Left kidney (tissue), 8 donors: ENCODE measurements at places on chromosomes 4 and X. TPM values are rescaled to one million over a fixed set of nuclear protein-coding genes. Genes with fewer than 3 reads are reported as not detected.

- no peak for DNase-seq
Measured at GRCh38 chrX:119488749-119489148, 20.5 kb downstream of the SLC25A5 start.

DNA sequence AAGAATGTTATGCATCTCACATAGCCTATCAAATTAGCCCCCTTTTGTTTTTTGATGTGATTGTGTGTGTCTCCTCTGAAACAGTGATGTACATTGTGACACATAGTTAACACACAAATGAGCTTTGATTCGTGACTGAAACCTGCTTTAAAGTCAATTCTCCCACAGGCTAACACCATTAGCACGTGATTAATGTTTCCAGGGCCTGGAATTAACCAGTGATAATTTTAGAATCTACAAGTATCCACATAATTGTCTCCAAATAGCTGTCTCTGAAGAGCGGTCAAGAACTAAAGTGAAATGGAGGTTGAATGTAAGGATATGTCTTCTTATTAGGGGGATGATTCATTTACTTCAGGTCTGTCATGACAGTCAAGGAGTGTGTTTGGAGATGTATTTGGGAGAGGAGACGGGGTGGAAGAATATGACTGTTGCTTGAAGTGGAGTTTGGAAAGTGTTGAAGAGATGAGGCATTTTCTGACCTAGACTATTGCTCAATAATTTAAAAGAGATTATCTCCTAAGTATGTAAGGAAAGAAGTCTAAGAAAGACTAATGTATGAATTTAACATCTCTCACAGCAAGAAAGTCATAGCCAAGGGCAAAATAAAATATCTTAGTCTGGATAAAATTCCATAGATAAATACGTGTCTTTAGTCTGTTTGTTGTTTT lies 13.7 kb upstream of the RASGEF1B start:
- DNase-seq, result no peak

DNA sequence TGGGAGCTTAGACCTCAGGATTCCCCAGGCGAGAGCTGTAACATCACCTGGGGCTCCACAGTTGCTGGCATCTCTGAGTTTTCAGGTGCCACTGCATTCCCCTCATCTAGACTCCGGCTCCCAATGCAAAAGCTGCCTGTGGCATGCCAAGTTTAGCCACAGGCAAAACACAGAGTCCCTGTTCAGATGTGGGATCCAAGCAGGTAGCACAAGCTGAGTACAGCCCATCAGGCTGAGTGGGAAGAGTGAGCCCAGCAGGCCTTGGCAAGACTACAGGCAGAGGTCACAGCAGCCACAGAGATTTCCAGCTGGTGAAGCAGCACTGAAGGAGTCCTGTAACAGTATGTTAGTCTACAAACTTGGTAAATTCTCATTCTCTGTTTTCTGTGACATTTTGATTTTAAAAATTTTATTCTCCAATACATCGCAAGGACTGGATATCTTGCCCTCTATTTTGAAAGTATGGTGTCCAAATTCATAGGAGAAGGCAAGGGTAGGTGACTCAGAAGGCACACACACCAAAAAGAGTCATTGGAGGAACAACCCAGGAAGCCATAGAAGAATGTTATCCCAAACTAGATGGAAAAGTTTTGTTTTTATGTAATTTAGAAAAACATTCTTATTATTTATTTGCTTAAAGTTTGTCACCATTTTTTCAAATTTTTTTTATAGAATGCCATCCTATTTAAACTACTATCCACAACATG lies 13.6 kb upstream of the CXCL2 start:
- DNase-seq, result no peak

DNA sequence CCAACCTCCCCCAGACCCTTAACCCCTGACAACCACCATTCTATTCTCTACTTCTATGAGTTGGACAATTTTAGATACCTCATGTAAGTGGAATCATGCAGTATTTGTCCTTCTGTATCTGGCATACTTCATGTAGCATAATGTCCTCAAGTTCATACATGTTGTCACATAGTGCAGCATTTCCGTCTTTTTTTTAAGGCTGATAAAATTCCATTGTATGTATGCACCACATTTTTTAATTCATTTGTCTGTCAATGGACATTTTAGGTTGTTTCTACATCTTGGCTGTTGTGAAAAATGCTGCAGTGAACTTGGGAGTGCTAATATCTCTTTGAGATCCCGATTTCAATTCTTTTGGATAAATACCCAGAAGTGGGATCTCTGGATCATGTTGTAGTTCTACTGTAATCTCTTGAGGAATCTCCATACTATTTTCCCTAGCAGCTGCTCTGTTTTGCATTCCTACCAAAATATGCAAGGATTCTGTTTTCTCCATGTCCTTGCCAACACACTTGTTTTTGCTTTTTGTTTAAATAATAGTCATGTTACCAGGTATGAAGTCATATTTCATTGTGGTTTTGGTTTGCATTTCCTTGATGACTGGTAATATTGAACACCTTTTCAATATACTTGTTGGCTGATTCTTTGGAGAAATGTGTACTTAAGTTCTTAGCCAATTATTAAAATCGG lies 48.8 kb upstream of the ADAD1 start:
- no peak for DNase-seq

GRCh38 chrX:7570432-7571029 lies 272.4 kb upstream of the VCX start:
- DNase-seq, result no peak

DNA sequence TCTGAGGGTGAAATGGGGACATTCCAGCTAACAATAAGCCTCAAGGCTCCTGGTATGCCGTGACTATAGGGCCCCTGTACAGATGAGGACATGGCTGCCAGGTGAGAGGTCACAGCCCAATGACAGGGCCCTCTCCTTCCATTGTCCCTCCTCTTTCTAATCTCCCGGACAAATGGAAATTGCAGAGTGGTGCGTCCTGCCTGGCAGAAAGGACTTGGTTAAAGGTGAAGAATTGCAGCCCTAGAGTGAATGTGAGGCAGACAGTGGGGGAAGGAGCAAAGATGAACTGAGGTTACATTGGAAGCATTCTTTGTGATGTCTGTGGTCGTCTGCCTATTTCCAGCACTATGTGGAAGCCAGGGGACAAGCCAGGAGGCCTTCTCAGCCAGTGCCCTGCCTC lies 6.7 kb upstream of the UCP1 start:
- DNase-seq, result no peak

GRCh38 chr4:162170509-162170908 lies 6.7 kb upstream of the FSTL5 start:
- DNase-seq, result no peak

DNA sequence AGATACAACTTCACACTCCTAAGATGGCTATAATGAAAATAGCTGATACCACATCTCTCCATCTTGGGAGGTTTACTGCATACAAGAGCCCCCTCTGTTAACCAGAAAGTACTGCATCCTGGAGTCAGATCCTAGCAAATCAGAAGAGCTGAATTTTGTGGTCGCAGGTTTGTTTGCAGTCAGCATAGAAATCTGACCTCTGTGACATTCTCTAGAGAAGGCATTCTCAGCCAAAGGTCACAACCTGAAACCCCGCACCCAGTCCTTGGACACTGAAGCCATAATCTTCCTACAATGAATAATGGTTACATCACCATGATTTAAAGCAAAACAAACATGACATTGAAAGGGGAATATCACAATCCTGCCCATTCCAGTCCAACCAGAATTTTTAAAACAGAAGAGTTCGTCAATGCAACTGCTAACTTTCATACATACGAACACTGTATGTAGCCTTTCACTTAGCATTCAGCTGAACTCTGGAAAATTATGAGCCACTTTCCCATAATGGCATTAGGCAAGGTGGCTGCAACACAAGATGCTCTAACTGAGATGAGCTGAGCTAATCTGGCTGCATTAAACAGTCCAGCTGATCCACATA lies 17.6 kb downstream of the HS6ST2 start:
- no peak for DNase-seq

- no peak for DNase-seq
Measured at GRCh38 chr4:73713650-73714049, 26.7 kb upstream of the CXCL8 start.

DNA sequence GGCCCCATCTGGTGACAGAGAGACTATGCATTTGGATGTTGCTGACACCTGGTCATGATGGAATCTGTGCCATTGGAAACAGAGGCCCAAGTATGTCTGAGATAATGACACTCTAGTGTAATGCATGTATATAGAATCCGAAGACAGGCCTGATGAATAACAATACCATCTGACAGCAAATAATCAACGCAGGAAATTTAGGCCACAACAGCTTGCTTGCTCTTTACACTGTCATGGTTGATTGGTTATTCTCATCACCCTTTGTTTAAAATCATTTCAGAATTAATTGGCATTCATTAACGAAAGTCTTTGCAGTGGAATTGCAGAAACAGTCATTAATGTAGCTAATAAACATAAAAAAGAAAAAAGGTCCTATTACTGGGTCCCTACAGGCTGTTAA lies 194.8 kb downstream of the AFF2 start:
- DNase-seq, result no peak

GRCh38 chr4:89307178-89307445 lies 488 bp downstream of the GPRIN3 start:
- DNase-seq, result no peak

DNA sequence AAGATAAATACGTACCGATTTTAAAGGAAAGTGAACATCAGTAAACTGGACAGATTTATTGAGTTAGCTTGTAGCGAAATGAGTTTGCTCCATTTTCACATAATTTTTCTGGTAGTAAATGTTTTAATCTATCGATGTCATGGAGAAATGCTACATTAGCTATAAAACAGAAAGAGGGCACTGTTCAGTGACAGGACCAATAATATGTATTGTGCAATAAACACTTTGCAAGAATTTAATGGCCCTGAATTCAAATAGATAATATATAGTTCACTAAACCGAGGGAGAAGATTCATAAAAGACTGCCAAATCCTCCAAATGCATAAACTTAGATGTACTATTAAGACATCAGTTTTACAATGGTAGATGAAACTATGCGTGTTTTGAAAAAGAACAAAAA lies 516.3 kb downstream of the ADGRL3 start:
- DNase-seq, result no peak

DNA sequence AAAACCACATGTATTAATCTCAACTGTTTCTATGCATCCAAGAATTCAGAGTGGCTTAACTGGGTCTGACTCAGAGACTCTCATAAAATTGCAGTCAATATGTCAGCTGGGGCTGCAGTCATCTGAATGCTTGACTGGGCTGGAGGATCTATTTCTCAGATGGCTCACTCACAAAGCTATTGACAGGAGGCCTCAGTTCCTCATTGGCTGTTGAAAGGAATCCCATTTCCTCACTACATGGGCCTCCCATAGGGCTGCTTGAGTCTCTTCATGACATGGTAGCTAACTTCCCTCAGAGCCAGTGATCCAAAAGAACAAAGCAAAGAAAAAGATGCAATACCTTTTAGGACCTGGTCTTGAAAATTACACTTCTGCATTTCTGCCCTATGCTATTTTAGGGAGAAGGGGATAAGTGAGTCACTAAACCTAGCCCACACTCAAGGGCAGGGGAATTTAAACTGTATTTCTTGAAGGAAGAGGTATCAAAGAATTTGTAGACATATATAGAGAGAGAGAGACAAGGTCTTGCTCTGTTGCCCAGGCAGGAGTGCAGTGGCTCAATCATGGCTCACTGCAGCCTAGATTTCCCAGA lies 9.8 kb downstream of the SCFD2 start:
- DNase-seq, result no peak

- DNase-seq, result no peak
Measured at GRCh38 chrX:5771441-5771840, 457.2 kb downstream of the NLGN4X start.

The HAND2 gene
- not detected for polyA plus RNA-seq

The RTL3 gene
- not detected for polyA plus RNA-seq

The NHS gene
- 27.3 TPM for polyA plus RNA-seq

The HCCS gene
- 26.4 TPM for polyA plus RNA-seq
